ENCODE measurements at places on chromosomes 2 and 18. TPM values are rescaled to one million over a fixed set of nuclear protein-coding genes. Genes with fewer than 3 reads are reported as not detected.

DNA sequence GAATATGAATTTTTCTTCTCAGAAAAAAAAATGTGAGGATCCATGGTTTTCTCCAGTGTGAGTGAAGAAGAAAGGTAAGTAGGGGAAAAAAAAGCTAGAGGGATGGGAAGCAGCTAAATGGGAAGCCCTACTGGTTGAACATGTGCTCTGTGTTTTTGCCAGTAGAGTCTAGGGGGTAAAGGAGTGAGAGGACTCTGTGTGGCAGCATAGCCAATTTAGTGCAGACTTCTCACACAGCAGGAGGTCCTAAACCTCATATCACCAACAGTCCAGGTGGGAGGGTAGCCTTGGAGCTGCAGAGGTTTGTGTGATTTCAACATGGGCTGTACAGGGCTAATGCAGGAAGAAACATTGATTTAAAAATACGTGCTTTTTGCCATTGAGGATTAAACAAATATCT is 334.5 kb upstream of the SPHKAP start:
- no peaks in the 10 kb centered on the region for H3K4me1 ChIP-seq
- DNase-seq: no peak
- H3K27me3 ChIP-seq: no peaks in the 10 kb centered on the region
- H3K27ac ChIP-seq: no peak overlapping the region
- no peaks in the 10 kb centered on the region for H3K36me3 ChIP-seq

DNA sequence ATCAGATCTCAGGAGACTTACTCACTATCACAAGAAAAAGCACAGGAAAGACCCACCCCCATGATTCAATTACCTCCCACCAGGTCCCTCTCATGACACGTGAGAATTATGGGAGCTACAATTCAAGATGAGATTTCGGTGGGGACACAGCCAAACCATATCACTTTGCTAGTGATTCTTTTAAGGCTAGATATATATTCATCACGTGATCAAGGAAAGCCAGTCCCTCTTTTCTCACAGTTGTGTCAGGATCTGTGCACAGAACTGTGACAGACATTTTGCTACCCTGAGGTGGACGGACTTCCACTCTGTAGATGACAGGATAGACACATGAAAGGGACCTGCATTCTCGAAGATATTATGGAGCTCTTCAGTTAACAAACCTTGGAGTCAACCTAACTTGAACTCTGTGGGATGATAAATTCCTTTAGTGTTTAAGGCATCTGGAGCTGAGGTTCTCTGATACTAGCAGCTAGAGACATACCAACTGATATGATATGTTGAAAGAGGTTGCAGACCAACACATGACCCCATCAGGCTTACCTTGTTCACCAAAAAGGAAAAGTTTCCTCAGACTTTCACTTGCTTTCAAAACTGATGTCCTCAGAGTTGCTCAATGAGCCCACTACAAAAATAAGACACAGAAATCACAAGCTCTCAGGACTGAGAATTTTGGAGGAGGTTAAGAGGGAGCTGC is 66.3 kb upstream of the SCG2 start:
- no peak overlapping the region for H3K27ac ChIP-seq
- no peak for DNase-seq
- no peak overlapping the region for H3K4me3 ChIP-seq
- peaks cover 1% of the 10 kb centered on the region for H3K27me3 ChIP-seq
- no peaks in the 10 kb centered on the region for H3K4me1 ChIP-seq
- no peaks in the 10 kb centered on the region for H3K36me3 ChIP-seq

MAP4K4 gene
- 43.4 TPM for total RNA-seq

RAB6C gene
- not detected for total RNA-seq

- peaks cover 22% of the 10 kb centered on the region for H3K27me3 ChIP-seq
- no peak overlapping the region for H3K4me3 ChIP-seq
- no peak for DNase-seq
- H3K36me3 ChIP-seq: no peaks in the 10 kb centered on the region
- peaks cover 7% of the 10 kb centered on the region for H3K4me1 ChIP-seq
Measured at GRCh38 chr2:1740716-1741589, 3.4 kb downstream of the PXDN start.

DNA sequence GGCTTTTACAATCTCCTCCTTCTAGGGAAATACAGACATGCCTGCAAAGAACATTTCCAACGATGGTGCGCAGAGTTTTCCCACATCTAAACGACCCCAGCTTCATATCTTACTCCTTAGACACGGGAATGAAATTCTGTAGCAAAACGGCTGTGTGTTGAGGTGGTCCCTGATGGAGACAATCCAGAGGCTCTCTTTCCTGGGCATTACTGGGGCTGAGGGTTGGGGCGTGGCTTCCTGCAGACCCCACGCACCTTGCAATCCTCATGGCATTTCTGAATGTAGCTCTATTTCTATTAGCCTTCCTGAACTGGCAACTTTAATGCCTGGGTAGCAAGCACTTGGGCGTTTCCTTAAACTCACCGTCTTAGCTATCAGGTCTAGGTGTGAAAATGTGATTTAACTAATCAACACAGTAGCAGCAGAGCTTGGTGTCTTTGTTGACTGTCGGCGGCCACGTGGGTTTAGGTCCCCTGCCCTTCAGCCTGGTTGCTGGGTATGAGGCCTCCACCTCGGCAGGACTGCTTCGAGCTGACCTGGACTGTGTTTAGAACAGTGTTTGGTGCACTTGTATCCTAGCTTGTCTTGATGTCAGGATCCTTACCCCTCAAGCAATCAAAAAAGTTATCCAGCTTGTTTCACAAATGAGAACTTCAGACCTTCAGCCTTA is 242.8 kb downstream of the GBX2 start:
- H3K4me1 ChIP-seq: no peaks in the 10 kb centered on the region
- no peaks in the 10 kb centered on the region for H3K36me3 ChIP-seq
- no peak overlapping the region for H3K4me3 ChIP-seq
- DNase-seq: no peak

- H3K36me3 ChIP-seq: no peaks in the 10 kb centered on the region
- no peak overlapping the region for H3K27ac ChIP-seq
- H3K4me1 ChIP-seq: no peaks in the 10 kb centered on the region
- H3K4me3 ChIP-seq: no peak overlapping the region
- no peak for DNase-seq
Measured at GRCh38 chr2:23078784-23079434, 306.1 kb upstream of the KLHL29 start.

TUBB8B gene
- not detected for total RNA-seq

- no peak overlapping the region for H3K27ac ChIP-seq
- no peak for DNase-seq
- no peaks in the 10 kb centered on the region for H3K4me1 ChIP-seq
- H3K4me3 ChIP-seq: no peak overlapping the region
Measured at GRCh38 chr2:19137433-19137832, 221.0 kb downstream of the OSR1 start.

- no peaks in the 10 kb centered on the region for H3K4me1 ChIP-seq
- no peak overlapping the region for H3K4me3 ChIP-seq
- no peaks in the 10 kb centered on the region for H3K36me3 ChIP-seq
- H3K27me3 ChIP-seq: no peaks in the 10 kb centered on the region
Measured at GRCh38 chr2:66478299-66478698, 43.4 kb downstream of the MEIS1 start.

DNA sequence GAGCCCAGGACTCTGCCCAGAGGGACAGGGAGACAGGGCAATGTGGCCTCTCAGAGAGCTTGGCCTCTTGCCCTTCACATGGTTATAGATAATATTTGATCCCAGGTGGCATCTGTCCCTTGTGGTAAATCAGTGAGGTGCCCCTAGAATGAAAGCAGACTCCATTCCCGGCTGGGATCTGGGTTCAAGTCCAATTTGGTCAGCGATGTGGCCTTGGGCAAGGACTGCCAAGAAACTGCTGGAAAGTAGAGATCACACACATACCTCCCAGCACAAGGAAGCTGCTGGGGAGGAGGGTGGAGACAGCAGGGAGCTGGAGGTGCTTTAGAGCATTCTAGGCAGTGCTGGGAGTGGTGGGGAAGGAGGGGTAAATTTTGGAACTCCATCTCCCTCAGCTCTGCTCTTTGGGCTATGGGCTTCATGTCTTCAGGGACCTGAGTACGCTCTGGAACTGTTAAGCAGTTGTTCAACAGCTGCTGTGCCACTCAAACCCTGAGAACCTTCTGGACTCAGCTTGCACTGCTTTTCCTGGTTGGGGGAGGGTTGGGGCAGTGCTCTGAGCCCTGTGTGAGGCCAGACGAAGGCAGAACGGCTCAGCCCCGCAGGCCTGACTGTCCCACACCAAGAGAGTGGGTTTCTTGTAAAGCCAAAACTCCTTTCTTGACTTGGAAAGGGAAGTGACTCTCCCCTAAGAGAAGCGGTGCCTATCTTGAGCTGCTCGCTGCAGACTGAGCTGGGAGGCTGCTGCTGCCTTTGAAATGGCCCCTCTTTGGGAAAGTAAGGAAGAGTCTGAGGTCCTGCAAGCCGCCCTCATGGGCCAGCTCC is 23.0 kb downstream of the INPP5D start:
- peak overlapping the region; percentile 70 for H3K4me3 ChIP-seq
- H3K27me3 ChIP-seq: no peaks in the 10 kb centered on the region
- H3K36me3 ChIP-seq: peaks cover 43% of the 10 kb centered on the region
- H3K4me1 ChIP-seq: peaks cover 89% of the 10 kb centered on the region
- H3K27ac ChIP-seq: peak overlapping the region; percentile 98

GRCh38 chr2:118371515-118371914 is 283.2 kb downstream of the INSIG2 start:
- no peaks in the 10 kb centered on the region for H3K36me3 ChIP-seq
- H3K4me3 ChIP-seq: no peak overlapping the region
- peaks cover 13% of the 10 kb centered on the region for H3K27me3 ChIP-seq
- H3K27ac ChIP-seq: no peak overlapping the region
- peak; percentile 12 for DNase-seq
- H3K4me1 ChIP-seq: no peaks in the 10 kb centered on the region

RGPD4 gene
- total RNA-seq: not detected

SERPINB12 gene
- not detected for total RNA-seq

SERPINB4 gene
- not detected for total RNA-seq

DNA sequence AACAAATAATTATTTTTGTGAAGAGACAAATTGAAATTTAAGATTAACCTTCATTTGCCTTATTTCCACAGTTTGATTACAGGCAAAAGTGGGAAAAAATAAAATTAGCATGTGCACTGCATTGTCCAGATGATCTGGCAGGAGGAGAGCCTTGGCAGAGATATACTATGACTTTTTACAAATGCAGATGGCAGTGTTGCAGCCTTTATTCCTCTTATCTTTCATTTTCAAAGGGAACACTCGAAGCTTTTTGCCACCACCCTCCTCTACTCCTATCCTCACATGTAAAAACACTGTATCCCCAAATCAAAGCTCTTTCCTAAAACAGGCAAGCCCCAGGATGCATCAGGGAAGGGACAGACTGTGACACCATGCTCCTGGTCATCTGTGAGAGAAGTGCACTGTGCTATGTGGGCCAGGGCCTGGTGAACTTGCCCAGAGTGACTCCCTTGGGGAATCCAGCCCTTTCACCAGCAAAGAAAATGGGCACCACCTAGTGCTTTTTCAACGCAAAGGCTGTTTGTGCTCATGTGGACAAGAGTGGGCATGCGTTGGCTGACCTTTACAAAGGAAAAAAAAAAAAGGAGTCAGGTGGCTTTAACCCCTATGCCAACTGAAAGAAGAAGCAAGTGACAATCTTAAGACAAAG is 74.7 kb upstream of the ETAA1 start:
- no peak for DNase-seq
- H3K4me3 ChIP-seq: no peak overlapping the region
- H3K27ac ChIP-seq: no peak overlapping the region
- no peaks in the 10 kb centered on the region for H3K27me3 ChIP-seq
- H3K36me3 ChIP-seq: no peaks in the 10 kb centered on the region

SERPINB3 gene
- not detected for total RNA-seq

GRCh38 chr2:216632952-216633615 is at the start of gene IGFBP2:
Gene IGFBP2 (plus strand): TSS chr2:216633420. CDS start chr2:216633524, 104 bp downstream.
- no peaks in the 10 kb centered on the region for H3K36me3 ChIP-seq
- DNase-seq: no peak
- H3K4me1 ChIP-seq: peaks cover 18% of the 10 kb centered on the region
- peak within 1 kb of the TSS; percentile 60 for H3K4me3 ChIP-seq
- H3K27me3 ChIP-seq: peaks cover 62% of the 10 kb centered on the region

DNA sequence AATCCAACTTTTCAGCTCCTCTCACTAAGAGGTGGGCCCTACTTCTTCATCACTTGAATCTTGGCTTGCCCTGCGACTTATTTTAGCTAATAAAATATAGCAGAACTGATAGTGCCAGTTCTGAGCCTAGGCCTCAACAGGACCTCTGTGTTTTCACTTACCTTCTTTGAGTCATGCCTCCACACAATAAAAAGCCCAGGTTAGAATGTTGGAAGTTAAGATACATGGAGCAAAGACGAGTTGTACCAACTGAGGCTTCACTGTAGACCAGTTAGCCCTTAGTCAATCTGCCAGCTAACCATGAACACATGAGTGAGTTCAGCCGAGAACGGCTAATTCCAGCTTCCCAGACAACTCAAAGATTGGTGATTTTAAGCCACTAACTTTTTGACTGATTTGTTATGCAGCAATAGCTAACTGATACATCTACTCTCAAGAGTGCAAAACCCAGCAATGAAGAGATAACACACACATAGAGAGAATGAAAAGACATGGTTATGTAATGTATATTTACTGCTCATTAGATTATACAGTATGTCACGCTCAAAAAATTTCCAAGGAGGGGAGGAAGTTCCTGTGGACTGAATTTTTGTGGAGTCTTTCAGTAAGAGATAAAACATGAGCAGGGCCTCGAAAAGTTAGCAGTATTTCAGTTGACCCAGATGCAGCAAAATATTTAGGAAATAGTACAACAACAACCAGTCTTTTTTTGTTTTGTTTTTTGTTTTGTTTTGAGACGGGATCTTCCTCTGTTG is 181.1 kb downstream of the MYCN start:
- no peaks in the 10 kb centered on the region for H3K4me1 ChIP-seq
- no peak overlapping the region for H3K4me3 ChIP-seq
- no peaks in the 10 kb centered on the region for H3K27me3 ChIP-seq
- H3K36me3 ChIP-seq: no peaks in the 10 kb centered on the region
- no peak overlapping the region for H3K27ac ChIP-seq
- DNase-seq: no peak

- no peak overlapping the region for H3K27ac ChIP-seq
- H3K4me1 ChIP-seq: peaks cover 10% of the 10 kb centered on the region
- H3K36me3 ChIP-seq: no peaks in the 10 kb centered on the region
- H3K4me3 ChIP-seq: no peak overlapping the region
- H3K27me3 ChIP-seq: no peaks in the 10 kb centered on the region
- no peak for DNase-seq
Measured at GRCh38 chr18:48894799-48895346, 55.9 kb downstream of the SMAD7 start.

DNA sequence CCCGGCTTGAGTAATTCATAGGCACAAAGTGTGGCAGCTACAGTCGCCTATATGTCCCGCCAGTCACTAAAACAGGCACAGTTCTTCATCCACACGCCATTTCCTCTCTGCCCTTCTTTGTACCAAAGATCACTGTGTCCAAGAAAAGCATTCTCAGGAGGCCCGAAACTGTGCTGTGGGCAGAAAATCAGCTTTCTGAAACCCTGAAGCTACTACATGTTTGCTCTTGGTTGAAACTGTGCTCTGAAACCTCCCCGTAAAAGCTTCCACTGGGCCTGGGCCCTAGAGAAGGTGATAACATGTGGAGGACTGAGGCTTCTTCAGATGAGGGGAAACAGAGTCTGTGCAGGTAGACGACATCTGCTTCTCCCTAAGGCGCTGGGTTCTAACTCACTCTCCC is 75.6 kb upstream of the ID2 start:
- no peak overlapping the region for H3K27ac ChIP-seq
- no peaks in the 10 kb centered on the region for H3K36me3 ChIP-seq
- H3K27me3 ChIP-seq: no peaks in the 10 kb centered on the region
- DNase-seq: peak; percentile 31
- H3K4me1 ChIP-seq: peaks cover 37% of the 10 kb centered on the region
- H3K4me3 ChIP-seq: no peak overlapping the region

GRCh38 chr18:10067670-10068659 is 154.1 kb downstream of the VAPA start:
- no peak overlapping the region for H3K4me3 ChIP-seq
- peaks cover 6% of the 10 kb centered on the region for H3K27me3 ChIP-seq
- DNase-seq: no peak
- H3K4me1 ChIP-seq: no peaks in the 10 kb centered on the region
- H3K36me3 ChIP-seq: no peaks in the 10 kb centered on the region
- no peak overlapping the region for H3K27ac ChIP-seq

Measured in activated CD4-positive, alpha-beta memory T cell treated with anti-CD3 and anti-CD28 coated beads for 36 hours (primary cell).